ENCODE measurements at places on chromosomes 13 and 19.

DNA sequence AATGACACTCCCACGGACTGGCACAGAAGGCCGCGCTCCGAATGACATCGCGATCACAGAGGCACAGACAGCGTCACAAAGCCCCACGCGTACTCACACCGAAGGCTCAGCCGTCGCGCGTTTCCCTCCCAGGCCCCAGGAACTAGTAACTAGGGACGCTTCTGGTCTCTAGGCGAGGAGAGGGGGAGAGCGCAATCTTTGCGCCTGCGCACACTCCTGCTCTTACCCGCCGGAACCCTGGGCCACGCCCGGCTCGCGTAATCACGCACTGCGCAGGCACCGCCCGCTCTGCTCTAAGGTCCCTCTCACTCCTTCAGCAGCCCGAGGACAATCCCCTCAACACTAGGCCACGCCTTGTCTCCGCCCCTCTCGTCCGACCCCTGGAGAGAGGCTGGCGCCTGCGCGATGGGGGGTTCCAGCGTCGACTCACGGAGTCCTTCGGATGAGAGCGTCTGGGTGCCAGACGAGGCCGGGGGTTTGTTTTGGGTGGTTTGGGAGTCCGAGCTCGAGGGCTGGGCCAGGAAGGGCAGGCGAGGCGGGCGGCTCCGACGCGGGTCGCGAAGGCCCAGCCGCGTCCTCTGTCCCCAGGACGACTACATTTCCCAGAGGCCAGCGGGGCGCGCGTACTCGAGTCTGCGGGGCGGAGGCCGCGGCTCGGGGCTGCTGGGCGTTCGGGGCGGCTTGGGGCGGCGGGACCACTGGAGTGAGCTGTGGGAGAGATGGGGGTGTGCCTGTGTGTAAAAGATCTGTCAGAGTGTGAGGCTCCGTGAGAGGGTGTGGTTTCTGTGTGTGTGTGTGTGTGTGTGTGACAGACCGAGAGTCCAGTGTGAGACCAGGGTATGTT is at the start of gene ZNF471:
Gene ZNF471 (plus strand): TSS at position 410 of the 844 bp plus-strand sequence. CDS start 3,717 bp downstream, outside the sequence.
- no peaks in the 10 kb centered on the region for H3K27me3 ChIP-seq
- peaks cover 5% of the 10 kb centered on the region for H3K4me1 ChIP-seq
- H3K36me3 ChIP-seq: peaks cover 8% of the 10 kb centered on the region
- peak within 1 kb of the TSS; percentile 94 for H3K4me3 ChIP-seq
- DNase-seq: peak; percentile 99

DNA sequence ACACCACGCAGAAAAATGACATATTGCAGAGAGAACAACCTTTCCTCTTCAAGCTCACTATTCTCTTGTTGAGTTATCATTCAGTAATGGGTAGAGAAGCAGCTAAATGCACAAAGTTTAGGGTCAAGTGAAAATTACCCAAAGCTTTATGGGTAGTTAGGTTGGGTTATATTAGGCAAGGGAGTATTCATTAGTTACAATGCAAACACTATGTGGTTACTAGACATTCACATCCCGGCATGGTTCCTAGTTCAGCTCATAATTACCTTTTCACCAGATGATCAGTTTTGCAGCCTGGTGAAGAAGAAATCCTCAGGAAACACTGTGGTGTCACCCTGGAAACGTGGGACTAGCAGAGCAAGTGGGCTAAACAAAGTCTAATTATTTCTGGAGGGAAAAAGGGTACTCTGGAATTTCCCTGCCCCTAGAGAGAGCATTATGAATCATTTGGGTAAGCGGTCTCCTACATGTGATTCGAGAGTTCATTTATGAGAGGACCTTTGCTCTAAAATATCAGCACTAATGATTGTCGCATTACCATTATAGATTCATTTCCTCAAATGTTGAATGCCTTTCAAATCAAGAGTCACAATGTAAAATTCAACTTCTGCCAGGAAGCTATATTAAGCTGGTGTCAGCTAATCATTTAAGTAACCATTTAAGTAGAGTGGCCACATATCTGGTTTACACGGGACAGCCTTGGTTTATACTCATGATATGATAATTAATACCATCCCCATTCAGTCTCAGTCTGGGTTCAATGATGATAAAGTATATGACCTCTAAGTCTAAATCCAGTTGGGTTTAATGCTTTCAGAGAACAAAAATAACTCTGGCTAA is 1208.0 kb downstream of the DIAPH3 start:
- no peaks in the 10 kb centered on the region for H3K27me3 ChIP-seq
- H3K4me1 ChIP-seq: no peaks in the 10 kb centered on the region
- no peak for DNase-seq
- H3K36me3 ChIP-seq: no peaks in the 10 kb centered on the region

- H3K4me3 ChIP-seq: no peak overlapping the region
- H3K4me1 ChIP-seq: no peaks in the 10 kb centered on the region
- no peak overlapping the region for H3K27ac ChIP-seq
- no peaks in the 10 kb centered on the region for H3K36me3 ChIP-seq
Observed at GRCh38 chr19:38488096-38488495, 54.6 kb downstream of the RYR1 start.

DNA sequence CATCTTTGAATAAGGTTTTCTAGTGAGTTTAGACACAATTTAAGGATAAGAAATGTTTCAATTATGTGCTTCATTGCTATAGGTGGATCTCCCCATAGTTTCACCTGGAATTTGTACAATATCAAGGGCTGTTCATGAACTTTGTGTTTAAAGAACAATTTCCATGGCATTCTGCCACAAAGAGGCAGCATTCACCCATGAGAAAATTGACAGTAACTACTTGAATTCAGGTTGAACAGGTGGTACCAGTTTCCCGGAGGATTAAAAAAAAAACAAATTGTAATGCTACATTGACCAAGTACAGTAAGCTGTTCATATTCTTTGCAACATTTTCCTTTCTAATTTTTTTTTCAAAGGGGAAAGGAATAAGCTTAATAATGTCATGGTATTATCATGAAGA is 9.1 kb downstream of the SLITRK5 start:
- no peak overlapping the region for H3K27ac ChIP-seq
- peaks cover 6% of the 10 kb centered on the region for H3K27me3 ChIP-seq
- no peak overlapping the region for H3K4me3 ChIP-seq
- H3K36me3 ChIP-seq: no peaks in the 10 kb centered on the region
- H3K4me1 ChIP-seq: peaks cover 2% of the 10 kb centered on the region
- no peak for DNase-seq

DNA sequence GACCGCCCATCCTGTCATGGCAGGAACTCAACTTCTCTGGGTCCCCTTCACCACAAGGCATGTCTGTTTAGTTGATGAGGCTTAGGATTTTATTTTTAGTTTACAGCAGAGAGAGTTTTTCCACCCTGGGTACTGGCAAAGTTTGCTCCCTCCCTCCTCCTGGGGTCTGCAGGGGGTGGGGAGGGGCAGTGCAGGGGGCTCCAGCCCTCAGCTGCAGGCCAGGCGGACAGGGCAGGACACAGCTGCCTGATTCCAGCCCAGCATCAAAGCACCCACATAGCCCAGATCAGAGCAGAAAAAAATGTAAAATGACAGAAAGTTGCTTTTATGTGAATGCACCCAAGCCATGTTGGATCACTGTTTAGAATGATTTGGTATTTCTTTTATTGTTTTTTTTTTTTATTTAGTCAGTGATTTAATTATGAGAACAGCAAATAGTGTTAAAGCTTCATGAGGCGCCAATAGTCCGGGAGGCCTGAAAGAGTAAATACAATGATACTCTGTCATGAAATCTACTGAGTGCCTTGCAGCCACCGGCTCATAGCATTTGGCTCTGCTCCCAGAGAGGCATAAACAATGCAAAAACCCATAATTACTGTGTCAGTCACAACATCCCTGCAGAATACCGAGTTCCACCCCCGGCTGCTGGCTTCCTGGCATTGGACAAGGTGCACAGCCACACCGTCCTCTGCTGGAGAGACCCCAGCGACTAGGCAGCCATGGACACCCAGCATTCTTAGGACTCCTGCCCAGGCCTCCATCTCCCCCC is 923.5 kb downstream of the UQCRFS1 start:
- no peaks in the 10 kb centered on the region for H3K4me1 ChIP-seq
- DNase-seq: no peak
- no peaks in the 10 kb centered on the region for H3K27me3 ChIP-seq
- no peaks in the 10 kb centered on the region for H3K36me3 ChIP-seq

DNA sequence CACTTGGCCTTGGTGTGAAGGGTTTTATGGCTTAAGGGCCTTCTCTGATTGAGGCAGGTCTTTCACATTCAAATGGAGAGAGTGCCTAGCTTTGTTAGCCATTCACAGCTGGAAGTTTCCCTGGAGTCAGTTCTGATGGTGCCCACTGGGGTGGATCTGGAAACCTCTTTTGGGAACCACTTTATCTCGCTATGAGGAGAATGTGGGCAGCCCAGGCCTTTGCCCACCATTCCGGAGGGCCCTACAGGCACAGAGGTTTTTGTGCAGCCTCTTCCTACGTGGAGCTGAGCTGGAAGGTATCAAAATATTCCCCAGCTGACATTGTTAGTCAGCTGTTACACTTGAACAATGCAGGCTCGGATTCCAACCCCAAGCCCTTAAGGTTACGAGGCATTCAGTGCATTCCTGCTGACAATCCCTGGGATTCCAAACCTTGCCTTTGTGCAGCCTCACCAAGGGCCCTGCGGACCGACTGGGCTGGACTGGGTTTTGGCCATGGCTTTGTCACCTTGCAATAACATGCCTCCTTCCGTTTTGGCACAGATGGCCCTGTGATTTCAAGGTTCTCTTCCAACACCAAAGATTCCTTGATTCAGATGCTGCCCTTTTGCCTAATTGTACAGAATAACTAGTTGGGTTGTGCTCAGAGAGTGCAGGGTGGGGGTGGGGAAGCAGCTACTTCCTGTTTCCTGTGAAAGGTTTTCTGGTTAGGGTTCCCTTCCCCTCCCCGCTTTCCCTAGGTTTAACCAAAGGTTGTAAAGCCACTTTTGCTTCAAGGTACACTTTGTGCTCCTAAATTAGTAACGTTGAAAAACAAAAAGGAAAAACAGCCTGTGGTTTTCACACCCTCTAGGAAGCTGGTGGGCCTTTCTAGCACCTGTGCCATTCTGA is 27.0 kb downstream of the SAE1 start:
- peak; percentile 73 for DNase-seq
- H3K4me3 ChIP-seq: peak overlapping the region; percentile 7
- peaks cover 21% of the 10 kb centered on the region for H3K36me3 ChIP-seq
- peaks cover 33% of the 10 kb centered on the region for H3K4me1 ChIP-seq

DNA sequence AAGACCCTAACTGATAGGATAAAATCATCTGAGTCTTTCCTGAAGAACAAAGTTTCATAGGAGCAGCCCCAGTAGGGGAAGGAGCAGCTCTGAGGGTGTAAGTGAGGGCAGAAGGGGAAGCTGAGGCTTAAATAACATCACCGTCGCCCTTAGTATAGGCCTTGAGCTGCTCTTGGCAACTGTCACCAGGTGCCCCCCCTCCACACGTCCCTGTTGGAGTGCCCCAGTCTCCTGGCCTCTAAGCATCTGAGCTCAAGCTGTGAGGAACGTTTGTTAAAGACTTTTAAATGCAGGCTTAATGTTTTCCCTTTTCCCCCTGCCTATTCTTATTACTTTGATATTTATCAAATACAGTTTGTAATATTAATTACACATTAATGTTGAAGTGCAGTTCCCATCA is 170.6 kb downstream of the ZIC5 start:
- H3K4me3 ChIP-seq: no peak overlapping the region
- no peaks in the 10 kb centered on the region for H3K27me3 ChIP-seq
- H3K4me1 ChIP-seq: no peaks in the 10 kb centered on the region
- DNase-seq: no peak

DNA sequence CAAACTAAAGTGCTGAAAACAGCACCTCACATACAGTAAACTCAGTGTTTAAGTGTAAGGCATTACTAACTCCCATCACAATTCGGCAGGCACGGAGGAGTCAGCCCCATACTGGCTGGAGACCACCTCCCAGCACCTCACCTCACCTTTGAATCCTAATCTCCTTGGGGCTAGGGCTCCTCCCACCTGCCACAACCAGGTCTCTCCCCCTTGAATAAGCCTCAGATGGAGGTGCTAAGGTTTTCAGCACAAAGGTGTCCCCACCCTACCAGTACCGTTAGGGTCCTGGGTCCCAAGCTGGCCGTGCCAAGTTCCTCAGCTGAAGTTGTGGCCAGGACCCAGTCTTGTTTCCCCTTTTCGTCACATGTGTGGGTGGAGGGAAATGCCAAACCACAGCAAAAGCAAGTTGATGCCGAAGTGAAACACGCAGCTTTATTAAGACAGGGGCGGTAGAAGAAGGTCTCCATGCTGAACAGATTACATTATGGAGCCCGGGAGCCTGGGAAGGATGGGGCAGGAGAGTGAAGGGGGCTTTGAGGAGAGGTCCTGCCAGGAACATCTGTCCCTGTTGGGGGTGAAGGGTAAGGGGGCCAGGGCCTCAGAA is at the start of gene IGFLR1:
Gene IGFLR1 (minus strand): TSS at position 332 of the 604 bp plus-strand sequence. CDS start 1,272 bp downstream, outside the sequence.
- H3K36me3 ChIP-seq: peaks cover 16% of the 10 kb centered on the region
- no peaks in the 10 kb centered on the region for H3K27me3 ChIP-seq
- no peak for DNase-seq
- H3K4me1 ChIP-seq: peaks cover 25% of the 10 kb centered on the region

- no peak overlapping the region for H3K27ac ChIP-seq
- DNase-seq: no peak
- no peaks in the 10 kb centered on the region for H3K27me3 ChIP-seq
Observed at GRCh38 chr13:46539231-46539630, 13.7 kb upstream of the LRCH1 start.

DNA sequence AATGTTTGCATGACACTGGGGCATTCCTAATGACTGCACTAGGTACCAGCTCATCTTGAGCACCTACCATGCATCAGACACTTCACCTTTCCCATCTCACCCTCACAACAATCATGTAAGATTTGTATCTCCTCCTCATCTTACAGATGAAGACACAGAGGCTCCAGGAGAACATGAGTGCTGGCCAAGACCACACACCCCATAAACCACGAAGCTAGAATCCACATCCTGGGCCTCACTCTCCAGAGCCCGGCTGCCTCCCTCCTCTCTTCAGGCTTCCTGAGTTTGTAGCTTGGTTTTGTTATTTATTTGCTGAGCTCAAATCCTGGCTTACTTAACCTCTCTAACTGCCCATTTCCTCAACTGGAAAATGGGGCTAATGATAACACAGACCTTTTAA is 25.9 kb downstream of the FAM216B start:
- no peak for DNase-seq
- no peaks in the 10 kb centered on the region for H3K27me3 ChIP-seq
- H3K4me3 ChIP-seq: no peak overlapping the region
- H3K4me1 ChIP-seq: no peaks in the 10 kb centered on the region
- no peaks in the 10 kb centered on the region for H3K36me3 ChIP-seq

GRCh38 chr13:59746291-59746962 is 417.3 kb downstream of the DIAPH3 start:
- no peaks in the 10 kb centered on the region for H3K27me3 ChIP-seq
- no peak for DNase-seq
- H3K27ac ChIP-seq: no peak overlapping the region
- H3K4me3 ChIP-seq: no peak overlapping the region
- H3K36me3 ChIP-seq: no peaks in the 10 kb centered on the region

GRCh38 chr19:29672933-29673336 is 7.7 kb downstream of the PLEKHF1 start:
- H3K27ac ChIP-seq: peak overlapping the region; percentile 27
- H3K27me3 ChIP-seq: no peaks in the 10 kb centered on the region
- H3K36me3 ChIP-seq: peaks cover 36% of the 10 kb centered on the region
- DNase-seq: no peak

All from ascending aorta (tissue), 2 donors.